Fibroblast of the aortic adventitia (primary cell): ENCODE measurements at places on chromosomes 6 and 20. TPM values are rescaled to one million over a fixed set of nuclear protein-coding genes. Genes with fewer than 3 reads are reported as not detected.

The GFOD1 gene
- 2.6 and 3.0 TPM in 2 replicates for total RNA-seq

The RNGTT gene
- total RNA-seq, result 24.9 and 49.0 TPM in 2 replicates

The FAM83D gene
- total RNA-seq, result 2.2 and 16.7 TPM in 2 replicates

The RAMACL gene
- 2.4 and 2.5 TPM in 2 replicates for total RNA-seq

The SRMS gene
- not detected in 2 replicates for total RNA-seq

The C6orf15 gene
- not detected in 2 replicates for total RNA-seq

The CST2 gene
- 0.36 TPM in 1 of 2 replicates, not detected in the other for total RNA-seq

The SIRPD gene
- total RNA-seq, result not detected in 2 replicates

The CGA gene
- not detected in 2 replicates for total RNA-seq

The BPIFB2 gene
- not detected in 2 replicates for total RNA-seq

The PLA2G7 gene
- 7.8 TPM in 1 of 2 replicates, not detected in the other for total RNA-seq

The MICB gene
- 3.4 and 16.6 TPM in 2 replicates for total RNA-seq

The DLGAP4 gene
- total RNA-seq, result 9.5 and 19.5 TPM in 2 replicates

The FHL5 gene
- not detected in 2 replicates for total RNA-seq

The GSTA4 gene
- 46.3 and 89.6 TPM in 2 replicates for total RNA-seq

The CDS2 gene
- total RNA-seq, result 16.7 and 32.0 TPM in 2 replicates

The RSPH9 gene
- total RNA-seq, result 0.18 and 0.57 TPM in 2 replicates

The SSTR4 gene
- total RNA-seq, result not detected in 2 replicates

The PNLDC1 gene
- not detected in 2 replicates for total RNA-seq

The EYA4 gene
- 1.1 and 5.7 TPM in 2 replicates for total RNA-seq

The TOMM6 gene
- total RNA-seq, result 38.3 and 131 TPM in 2 replicates

The XKR7 gene
- total RNA-seq, result not detected in 2 replicates

The BHLHE23 gene
- not detected in 2 replicates for total RNA-seq

The HCK gene
- not detected in 2 replicates for total RNA-seq

The ADGRF1 gene
- not detected in 2 replicates for total RNA-seq
